ENCODE measurements at places on chromosomes 2 and 18. TPM values are rescaled to one million over a fixed set of nuclear protein-coding genes. Genes with fewer than 3 reads are reported as not detected.

DNA sequence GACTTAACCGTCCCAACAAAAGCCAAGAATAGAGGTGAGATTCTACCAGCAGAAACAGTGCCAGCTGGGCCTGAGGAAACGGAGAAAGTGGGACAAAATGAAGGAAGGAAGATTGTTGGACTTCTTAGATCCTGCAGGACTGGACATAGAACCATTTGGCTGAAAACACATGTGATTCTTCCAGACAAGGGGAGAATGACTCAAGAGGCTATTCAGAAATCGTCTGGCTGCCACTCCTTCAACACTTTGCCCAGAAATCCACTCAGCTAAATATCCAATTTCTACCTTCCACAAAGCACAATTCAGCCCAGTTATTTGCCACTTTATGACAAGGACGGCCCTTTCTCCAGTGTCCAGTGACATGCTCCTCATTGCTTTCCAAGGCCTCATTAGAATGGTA lies 61.6 kb downstream of the SNORC start:
- no peak for DNase-seq

Gene HOXD11
- total RNA-seq = not detected

GRCh38 chr2:191036363-191036762 lies 22.4 kb upstream of the STAT1 start:
- no peak for DNase-seq

GRCh38 chr18:31386741-31387140 lies 10.2 kb downstream of the DSG4 start:
- DNase-seq = no peak

DNA sequence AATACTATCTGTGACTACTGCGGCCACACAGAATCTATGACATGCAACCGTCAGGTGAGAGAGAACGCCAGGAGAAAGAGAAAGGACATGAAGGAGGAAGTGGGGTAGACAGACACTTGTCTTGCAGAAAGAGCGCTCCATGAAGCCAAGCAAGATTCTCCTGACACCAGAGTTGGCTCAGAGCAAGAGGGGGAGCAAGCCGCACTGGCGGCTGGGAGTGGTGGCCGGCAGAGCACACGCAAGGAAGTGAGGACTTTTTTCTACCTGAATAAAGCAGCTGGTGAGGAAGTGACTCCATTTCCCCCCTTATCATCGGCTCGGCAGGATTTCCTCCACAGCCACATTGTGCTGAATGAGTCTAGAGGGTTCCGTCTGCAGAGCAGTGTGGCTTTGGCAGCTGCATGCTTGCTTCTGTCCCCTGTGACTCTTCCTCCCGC lies 181.6 kb downstream of the BCL2 start:
- DNase-seq = no peak

- no peak for DNase-seq
These were observed 38.2 kb downstream of the CDC42EP3 start for GRCh38 chr2:37633234-37633633.

DNA sequence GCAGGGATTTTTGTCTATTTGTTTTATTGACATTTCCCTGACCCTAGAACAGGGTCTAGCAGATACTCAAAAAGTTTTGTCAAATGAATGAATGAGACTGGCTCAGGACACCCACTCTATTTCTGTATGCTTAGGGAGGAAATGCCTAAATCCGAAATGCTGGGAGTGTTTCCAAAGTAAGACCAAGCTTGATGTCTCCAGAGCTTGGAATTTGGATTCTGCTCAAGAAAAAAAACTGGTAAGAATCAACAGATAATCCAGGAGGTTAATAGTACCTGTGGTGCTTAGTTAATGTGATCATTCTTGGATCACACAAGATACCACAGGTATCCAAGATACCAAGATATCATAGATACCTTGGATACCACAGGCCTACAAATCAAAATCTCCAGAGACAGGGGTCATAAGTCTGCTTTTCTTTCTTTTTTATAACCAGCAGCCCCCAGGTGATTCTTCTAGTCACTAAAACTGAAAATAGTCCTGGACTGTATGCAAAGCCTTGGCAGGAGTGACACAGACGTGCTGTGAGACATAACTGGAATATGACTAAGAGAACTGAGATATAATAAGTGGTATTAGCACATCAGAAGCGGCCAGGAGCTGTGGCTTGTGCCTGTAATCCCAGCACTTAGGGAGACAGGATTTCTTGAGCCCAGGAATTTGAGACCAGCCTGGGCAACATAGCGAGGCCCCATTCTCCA lies 39.9 kb upstream of the SP3 start:
- DNase-seq = no peak

GRCh38 chr2:10659898-10660568 lies 29.7 kb downstream of the NOL10 start:
- DNase-seq = peak; percentile 33

- DNase-seq = no peak
These were observed 10.2 kb downstream of the C18orf32 start for GRCh38 chr18:49476664-49477411.

DNA sequence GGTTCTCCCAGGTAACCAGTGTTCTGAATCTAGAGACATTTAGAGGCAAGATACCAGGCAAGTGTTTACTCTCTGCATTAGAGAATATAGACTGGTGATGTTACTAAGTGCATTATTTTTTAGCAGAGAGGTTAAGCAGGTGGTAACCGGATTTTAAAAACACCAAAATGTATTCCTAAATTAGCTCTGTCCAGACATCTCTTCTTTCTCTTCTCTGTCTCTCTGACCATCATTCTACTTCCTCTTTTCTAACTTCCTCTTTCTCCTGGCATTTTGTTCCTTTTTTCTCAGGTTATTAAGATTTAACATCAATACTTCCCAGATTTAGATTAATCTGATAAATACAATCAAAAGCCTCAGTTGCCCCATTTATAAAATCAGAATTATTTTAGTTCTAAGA lies 31.7 kb upstream of the DYNC1I2 start:
- DNase-seq = no peak

Gene FOXD4L1
- 0.48 TPM for total RNA-seq

GRCh38 chr2:176071330-176072291 lies 12.2 kb downstream of the EVX2 start:
- no peak for DNase-seq

DNA sequence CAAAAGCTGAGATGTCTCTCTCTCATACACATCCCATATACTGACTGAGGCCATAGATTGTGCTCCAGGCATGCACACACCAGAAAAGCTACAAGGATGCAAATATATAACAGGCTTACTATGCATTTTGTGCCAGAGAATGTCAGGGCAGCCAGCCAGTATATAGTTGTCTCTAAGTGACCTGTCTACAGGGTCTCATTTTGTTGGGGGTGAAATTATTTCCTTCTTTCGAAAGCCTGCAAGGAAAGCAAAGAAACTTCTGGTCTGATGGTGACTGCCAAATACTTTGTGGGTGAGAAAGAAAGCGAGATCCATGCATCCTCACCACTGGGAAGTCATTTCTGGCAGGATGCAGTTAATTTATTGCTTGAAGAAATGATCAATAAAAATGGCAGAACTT lies 70.2 kb downstream of the CDCA7 start:
- no peak for DNase-seq

DNA sequence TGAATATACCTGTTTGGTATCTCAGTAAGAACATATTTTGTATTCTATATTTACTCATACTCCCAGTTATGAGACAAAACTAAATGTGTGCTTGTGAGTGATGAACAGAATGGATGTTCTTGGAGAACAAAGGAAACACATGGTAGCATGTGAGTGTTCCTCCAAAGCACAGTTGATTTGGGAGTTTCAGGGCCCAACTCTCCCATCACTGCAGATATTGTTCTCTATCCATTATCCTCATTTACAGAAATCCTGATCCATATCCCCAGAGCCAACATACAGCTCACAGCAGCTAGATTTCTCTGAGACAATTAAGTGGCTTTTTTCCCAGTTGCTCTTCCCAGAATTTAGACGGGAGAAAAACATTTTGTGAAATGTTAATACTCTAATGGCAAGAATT lies 75.6 kb upstream of the MAPRE2 start:
- DNase-seq = no peak

Gene SFXN5
- total RNA-seq = 33.1 TPM

DNA sequence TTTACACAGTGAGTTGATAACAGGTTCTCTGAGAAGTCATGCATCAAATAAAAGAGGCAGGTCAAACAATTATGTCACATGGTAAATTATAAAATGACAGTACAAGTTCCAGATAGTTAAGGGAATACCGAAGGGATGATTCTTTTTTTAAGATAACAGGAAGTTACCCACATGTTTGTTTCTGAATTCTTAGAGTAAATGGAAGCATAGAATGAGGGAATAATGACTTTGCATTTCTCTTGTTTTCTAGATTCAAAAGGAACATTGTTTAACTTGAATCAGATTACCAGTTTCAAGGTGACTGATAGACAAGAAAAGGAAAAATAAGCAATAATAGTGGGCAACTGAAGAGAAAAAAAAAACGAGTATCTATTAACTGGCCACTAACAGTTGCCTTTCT lies 124.5 kb downstream of the MIB1 start:
- DNase-seq = no peak

Gene TMEM37
- 17.4 TPM for total RNA-seq

Gene DNER
- total RNA-seq = 0.91 TPM

- no peak for DNase-seq
These were observed 5.7 kb upstream of the PTPRN start for GRCh38 chr2:219314804-219315468.

Gene MC2R
- not detected for total RNA-seq

DNA sequence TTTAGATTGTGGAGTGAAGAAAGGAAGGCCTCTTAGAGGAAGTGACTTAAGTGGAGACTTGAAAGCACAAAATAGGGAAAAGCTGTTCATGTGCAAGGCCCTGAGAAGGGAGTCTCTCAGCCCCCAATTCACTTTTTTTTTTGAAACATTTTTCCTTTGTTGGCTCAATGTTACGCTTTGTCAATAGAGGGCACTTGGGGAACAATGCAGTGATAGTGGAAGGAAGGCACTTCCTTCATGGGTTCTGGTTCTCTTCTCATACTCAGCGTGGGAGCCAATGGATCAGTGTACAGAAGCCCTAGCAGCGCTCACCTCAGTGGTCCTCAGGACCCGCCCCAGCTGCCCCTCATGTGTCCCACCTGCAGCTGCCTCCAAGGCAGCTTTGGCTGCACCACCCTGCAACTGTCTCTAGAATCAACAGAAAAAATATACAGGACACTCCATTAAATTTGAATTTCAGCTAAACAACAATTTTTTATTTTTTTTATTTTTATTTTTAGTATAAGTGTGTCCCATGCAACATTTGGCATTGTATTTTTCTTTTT lies 8.6 kb upstream of the C2orf42 start:
- DNase-seq = no peak

GRCh38 chr2:119068154-119068725 lies 90.3 kb downstream of the C1QL2 start:
- DNase-seq = no peak

GRCh38 chr2:48043131-48043700 lies 136.9 kb upstream of the FBXO11 start:
- DNase-seq = no peak

DNA sequence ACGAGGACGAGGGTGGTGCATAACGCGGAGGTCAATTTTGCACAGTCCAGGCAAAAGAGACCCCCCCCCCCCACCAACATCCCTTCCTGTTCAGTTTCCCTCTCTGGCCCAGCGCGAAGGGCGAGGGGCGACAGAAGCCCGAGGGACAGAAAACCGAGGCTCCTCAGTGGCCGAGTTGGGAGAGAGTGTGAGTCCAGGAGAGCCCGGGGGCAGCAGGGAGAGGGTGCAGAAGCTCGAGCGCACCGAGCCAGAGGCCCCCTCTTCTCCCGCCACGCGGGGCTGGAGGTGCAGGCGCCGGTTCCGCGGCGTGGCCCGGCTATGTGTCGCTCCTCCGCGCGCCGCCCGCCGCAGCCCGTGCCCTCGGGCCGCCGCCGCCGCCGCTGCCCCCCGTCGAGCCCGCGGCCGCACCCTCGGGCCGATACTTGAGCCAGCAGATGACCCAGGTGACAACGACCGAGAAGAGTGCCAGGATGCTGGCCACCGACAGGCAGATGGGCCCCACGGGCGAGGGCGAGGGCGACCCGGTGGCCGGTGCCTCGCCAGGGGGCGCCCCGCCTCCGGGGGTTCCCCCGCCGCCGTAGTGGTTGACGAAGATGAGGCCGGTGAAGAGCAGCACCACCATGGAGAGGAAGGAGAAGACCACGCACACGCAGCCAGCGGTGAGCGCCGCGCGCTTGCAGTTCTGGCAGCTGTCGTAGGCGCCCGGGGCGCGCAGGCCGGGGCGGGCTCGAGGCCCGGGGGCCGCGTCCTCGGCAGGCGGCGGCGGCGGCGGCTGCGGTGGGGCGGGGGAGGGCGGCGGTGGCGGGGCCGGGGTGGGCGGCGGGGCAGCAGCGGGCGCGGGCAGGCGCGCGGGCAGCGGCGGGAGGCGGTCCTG lies 20.2 kb upstream of the PAX3 start:
- DNase-seq = no peak

Gene CLEC4F
- total RNA-seq = not detected

DNA sequence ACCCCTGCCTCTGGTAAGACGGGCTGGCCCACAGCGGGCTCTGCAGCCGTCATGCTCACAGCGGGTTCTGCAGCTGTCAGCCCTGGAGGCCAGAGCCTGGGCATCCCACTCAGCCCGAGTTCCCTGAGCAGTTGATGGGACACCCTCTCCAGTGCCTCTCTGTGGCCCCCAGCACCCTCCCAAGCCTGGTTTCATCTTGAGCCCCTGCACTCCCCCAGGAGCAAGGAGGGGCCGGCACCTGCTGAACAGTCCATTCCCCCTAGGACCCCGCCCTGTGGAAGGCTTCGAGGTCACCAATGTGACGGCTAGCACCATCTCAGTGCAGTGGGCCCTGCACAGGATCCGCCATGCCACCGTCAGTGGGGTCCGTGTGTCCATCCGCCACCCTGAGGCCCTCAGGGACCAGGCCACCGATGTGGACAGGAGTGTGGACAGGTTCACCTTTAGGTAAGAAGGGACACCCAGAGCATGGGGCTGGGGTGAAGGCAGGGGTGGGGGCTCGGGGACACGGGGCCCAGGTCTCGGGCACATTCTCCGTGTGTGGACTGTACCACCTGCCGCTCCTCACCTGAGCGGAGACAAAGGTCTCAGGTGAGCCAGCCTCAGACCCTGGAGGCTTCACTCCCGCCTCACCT lies 34.5 kb downstream of the MTERF4 start:
- DNase-seq = no peak

DNA sequence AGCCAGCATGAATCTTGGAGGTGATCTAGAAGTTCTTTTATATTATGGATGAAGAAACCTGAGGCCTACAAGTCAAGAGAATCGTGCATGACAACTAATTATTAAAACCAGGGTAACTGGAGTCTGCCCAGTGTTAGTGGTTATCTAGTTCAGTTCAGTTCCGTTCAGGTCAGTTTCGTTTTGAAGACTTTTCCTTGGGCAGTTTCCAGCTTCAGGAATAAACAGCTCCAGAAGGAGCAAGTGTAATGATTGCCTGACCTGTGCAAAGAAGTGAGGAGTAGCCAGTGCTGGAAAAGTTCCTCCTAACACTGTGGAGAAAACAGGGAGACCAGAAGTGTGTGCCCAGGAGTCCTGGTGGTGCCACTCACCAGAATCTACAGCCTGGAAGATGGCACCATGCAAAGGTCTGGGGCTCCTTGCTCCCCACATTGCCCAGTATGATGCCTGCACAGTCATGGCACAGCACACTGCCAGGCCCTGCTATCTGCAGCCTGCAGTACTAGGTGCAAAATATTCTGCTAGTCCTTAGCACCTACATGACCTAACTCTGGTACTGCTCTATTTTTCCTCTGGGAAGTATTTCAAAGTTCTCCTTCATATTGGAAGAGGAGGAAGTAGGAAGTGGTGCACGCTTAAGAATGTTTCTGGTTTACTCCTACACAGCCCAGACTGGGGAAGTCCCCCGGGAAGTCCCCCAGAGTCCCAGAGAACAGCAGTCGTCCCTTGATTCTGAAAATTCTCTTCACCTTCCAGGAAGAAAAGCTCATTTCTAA lies 65.8 kb downstream of the SUMO1 start:
- DNase-seq = no peak

Measured in progenitor cell of endocrine pancreas (in vitro differentiated cells).